Right kidney (tissue), 9 donors: ENCODE measurements at places on chromosomes 4 and X.

DNA sequence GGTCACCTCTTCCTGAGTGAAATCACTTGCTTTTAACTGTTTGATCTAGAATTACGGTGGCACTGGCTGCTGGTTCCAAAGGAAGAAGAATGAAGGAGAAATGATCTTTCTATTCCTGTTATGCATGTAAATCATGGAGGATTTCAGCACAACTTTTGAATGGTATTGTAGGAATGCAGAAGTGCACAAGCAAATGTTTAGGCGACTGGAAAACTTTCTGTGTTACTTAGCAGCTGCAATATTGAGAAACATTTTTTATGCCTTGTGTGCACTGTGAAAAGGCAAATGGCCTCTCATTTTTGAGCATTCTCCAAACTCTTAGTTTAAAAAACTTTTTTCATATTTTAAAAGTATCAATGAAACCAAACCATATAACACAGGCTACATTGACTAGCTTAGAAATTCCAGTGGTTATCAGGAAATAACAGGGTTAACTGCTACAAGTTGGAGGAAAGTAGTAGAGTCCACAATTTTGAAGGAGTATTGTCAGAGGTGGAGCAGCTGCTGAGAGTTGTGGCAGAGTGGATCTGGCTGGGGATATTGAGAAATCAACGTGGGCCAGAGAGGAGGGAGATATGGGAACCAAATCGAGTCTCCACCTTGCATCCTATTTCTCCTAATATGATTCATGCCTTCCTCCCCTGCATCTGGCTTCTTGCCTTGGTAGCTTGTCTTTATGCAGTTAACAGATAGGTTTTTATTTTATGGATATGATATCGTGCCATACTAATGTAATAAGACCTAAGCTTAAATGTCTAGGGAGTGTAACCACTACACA, 32.0 kb upstream of the FHL1 start:
- DNase-seq, result no peak

DNA sequence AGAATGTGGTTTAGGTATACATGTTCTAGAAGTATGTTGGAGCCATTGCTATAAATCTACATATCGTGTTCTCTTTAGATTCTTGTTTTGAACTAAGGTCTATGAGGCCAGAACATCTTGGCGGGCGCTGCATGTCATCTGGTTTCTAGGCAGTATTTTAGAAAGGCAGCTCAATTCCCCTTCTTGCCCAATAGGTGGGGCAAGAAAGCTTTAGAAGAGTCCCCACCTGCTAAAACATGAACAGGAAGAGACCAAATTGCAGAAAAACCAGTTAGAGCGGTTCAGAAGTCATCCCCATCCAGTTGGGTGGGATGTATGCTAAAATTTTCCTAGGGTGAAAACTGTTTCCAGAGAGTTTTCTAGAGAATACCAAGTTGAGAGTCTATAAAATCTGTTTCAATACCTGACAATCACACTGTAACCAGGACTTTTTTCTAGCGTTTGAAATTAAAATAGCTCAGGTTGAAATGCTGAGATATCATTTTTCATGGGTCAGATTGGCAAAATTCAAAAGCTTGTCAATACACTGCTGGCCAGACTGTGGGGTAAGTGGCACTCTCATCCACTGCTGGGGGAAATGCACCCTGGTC, 17.5 kb upstream of the SH3KBP1 start:
- no peak for DNase-seq

DNA sequence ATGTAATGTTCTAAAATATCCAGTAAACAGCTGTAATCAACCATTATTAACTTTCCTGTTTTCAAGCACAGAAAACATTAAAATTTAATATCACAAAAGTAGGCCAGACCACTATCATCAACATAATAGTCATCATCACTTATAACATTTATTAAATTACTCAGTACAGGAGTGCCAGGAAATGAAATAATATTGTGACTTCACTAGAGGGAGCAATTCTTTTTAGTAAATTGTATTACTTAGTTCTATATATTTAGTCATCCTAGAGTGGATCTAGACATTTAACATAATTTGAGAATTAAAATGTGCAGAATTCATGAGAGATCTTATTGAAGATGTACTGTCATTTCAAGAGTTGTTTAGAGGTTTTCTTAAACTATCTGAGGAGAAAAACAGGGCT, 33.6 kb downstream of the PITX2 start:
- no peak for DNase-seq

GRCh38 chr4:126853715-126854114, 779.0 kb upstream of the INTU start:
- no peak for DNase-seq

GRCh38 chrX:10045327-10046000, 78.3 kb downstream of the CLDN34 start:
- DNase-seq, result no peak

- peak; percentile 10 for DNase-seq
Measured at GRCh38 chr4:126568652-126569570, 1063.8 kb upstream of the INTU start.

DNA sequence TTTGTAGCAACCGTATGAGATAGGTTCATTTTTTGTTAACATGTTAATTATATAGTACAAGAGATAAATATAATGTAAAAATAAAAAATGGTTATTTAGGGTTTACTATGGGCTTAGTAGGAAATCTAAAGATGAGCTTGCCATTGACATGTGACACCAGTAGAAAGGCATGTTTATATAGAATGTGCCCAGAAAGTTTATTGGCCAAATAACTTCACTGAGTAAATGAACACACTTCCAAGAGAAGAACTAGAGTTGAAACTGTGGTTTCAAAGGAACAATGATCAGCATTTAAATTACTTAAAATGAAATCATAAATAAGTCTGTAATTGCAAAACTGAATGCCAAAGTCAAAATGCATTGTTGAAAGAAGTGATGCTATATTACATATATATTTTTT, 503.3 kb downstream of the STPG2 start:
- no peak for DNase-seq

DNA sequence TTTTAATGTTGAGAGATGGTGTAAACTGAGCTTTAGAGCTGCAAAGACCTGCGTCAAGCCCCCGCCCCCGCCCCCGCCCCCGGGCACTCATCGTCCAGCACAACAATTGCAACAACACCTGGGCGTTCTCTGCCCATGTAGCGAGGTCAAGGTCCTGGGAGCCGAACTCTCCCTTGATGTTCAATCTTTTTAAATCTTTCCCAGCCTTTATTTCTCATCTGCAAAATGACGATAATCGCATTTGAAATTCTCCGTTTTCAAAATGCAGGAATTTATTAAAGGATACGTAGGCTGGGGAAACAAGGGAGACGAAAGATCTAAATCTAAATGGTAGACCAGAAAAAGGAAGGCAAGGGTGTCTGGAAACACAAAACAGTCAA, 648 bp upstream of the MSMO1 start:
- no peak for DNase-seq

DNA sequence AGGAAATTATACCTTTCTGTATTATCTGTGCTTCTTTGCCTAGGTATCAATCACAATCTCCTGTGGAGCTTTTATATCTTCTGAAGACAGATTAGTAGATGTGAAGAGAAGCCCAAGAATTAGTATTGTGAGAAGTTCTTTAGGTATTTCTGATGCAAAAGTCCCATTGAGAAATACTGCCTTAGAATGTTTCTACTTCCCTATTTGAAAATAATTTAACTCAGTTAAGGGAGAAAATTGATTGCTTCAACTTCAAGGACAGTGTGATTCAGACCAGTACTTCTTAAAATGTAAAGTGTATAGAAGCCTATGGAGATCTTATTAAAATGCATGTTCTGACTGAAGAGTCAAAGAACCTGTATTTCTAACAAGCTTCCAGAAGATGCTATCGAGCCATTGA, 9.0 kb downstream of the EIF1AX start:
- DNase-seq, result no peak

- no peak for DNase-seq
Measured at GRCh38 chrX:81390237-81390636, 188.3 kb downstream of the SH3BGRL start.

- DNase-seq, result no peak
Measured at GRCh38 chrX:40552768-40553167, 28.0 kb upstream of the ATP6AP2 start.

- DNase-seq, result no peak
Measured at GRCh38 chr4:145709843-145710242, 29.9 kb downstream of the C4orf51 start.

DNA sequence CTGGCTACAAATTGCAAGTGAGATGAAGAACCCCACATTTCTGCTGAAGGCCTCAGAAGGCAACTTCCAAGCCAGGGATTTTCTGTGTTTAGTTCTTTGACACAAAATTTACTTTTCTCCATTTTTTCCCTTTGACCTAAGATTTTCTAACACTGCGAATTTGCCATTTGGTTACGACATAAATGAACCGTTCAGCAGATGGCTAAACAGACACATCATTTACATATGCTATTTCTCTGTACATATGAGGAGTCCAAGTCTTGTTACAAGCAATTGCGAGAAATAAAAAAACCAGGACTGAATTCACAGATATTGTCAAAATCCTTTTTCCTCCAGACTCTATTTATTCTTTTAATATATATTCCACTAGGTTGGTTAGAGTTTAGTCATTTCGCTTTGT, 978.6 kb downstream of the NLGN4X start:
- DNase-seq, result no peak

GRCh38 chr4:825063-825970, 612 bp downstream of the CPLX1 start:
- DNase-seq, result peak; percentile 65

GRCh38 chr4:39014028-39014427, 18.2 kb downstream of the TMEM156 start:
- DNase-seq, result no peak

DNA sequence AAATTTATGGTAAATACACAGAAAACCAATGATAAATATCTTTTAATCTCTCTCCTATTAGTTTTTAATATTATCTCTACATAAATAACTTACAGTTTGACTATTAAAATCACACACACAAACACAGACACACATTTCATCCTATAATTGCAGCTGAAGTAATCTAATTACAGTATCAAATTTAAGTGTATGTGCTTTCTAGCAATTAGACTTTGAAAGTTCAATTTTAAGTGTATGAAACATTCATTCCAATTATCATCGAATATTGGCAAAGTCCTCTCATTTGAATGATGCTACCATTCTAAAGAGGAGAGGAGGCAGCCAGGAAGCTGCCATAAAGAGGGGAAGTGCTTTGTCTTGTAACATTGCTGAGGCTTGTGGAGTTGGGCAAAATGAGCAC, 221.2 kb upstream of the PABPC4L start:
- DNase-seq, result no peak

GRCh38 chr4:80463509-80463908, 128.0 kb downstream of the CFAP299 start:
- DNase-seq, result no peak

GRCh38 chr4:93657527-93657926, 171.0 kb upstream of the ATOH1 start:
- DNase-seq, result no peak

DNA sequence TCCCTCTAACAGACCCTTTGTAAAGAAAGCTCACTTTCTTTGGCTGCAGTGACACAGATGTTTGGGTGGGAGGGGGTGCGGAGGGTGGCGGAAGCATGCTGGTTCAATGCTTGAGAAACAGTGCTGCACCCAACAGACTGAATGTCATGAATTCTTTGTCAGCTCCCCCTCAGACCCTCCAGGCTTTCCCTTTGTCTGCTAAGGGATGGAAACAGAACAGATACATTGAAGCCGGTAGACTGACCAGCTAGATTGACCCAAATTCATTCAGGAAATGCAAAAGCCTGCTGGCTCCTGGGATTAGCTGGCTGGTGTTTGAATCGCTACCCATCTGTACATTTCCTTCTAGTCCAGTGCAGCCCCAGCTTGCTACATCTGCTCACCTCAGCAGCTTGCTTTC, 90.8 kb upstream of the PAK3 start:
- DNase-seq, result no peak

DNA sequence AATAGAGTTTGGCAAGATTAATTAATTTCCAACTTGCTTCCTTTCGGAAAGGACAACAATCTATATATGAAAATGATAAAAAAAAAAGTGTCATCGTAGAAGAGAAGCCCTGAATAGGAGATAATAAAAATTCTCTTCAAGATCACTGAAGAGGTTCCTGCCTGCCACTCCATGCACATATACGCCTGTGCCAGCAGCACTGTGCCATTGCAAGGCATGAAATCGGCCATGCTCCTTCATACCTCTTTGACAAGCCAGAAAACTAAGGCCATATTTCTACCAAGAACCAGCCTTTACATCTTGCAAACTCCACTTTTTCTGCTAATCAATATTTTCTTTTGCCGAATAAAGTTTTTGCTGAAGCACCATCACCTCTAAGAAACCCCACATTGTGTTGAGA, 365.5 kb downstream of the CXXC4 start:
- DNase-seq, result peak; percentile 1

DNA sequence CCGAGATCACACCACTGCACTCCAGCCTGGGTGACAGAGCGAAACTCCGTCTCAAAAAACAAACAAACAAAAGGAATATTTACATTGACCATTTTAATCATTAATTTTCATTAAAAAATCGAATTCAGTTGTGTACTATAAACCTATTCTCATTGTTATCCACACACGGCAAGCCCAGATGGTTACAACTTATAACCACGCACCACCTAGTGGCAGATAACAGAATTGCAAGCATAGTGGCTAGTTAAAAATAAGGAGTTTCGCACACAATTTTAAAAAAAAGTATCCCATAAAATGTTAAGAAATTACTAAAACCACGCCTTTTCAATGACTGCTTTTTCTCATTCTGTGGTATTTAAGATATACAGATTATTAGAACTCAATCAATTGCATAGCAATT, 25.4 kb downstream of the MBNL3 start:
- no peak for DNase-seq

GRCh38 chr4:40622913-40623312, 6.8 kb downstream of the RBM47 start:
- no peak for DNase-seq

- DNase-seq, result no peak
Measured at GRCh38 chr4:6916587-6917460, 7.2 kb downstream of the TBC1D14 start.

DNA sequence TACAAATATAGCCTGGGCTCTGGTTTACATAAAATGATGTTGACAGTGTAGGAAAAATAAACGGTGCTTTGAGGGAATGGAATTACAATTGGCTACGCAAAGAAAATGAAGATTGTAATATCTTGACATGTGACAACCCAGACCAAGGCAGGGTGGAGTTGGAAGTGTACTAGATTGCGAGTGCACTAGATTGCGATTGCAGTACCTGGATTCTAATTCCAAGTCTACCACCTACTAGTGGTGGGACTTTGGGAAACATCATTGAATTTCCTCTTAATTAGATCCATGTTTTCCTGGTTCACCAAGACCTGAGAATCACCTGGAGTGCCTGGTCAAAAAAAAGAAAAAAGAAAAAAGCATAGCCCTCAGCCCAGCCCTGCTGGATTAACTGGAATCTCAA, 18.6 kb downstream of the EGF start:
- DNase-seq, result no peak

- no peak for DNase-seq
Measured at GRCh38 chr4:183353557-183353956, 31.3 kb upstream of the CLDN24 start.

- DNase-seq, result no peak
Measured at GRCh38 chr4:40325406-40326019, 9.6 kb upstream of the CHRNA9 start.
